Activated CD4-positive, alpha-beta T cell treated with anti-CD3 and anti-CD28 coated beads, Interleukin-2, amount 10 ng/mL, durations not matched to agents 7 days and 5 days (primary cell): ENCODE measurements at places on chromosomes 4 and X. TPM values are rescaled to one million over a fixed set of nuclear protein-coding genes. Genes with fewer than 3 reads are reported as not detected.
A peak's percentile ranks its signal among the peaks of the same experiment; 100 is the strongest.

DNA sequence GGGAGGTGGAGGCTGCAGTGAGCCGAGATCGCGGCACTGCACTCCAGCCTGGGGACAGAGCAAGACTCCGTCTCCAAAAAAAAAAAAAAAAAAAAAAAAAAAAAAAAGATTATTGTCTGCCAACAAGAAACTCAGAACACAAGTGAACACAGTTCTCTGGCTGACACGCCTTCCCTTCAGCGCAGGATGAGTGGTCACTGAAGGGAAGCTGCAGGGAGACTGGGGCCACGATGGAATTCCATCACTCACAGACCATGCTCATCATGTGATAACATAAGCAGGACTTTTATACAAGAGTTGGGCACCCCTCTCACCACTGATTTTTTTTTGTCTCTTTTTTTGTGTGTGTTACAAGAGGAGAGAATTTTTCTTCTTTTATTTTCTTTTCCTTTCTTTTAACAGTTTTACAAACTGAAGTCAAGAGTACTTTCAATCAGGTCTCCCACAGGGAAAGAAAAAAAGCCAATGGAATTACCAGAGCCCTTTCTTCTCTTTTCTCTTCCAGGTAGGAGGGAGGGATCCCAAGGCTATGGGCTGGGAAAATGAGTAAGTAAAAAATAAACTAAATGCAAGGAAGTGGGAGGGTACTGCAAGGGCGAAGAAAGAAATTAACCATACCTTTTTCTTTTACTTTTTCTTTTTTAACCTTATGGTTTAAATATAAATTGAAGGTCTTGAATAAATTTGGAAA is 435.6 kb downstream of the GPM6A start:
- H3K36me3 ChIP-seq = no peaks in the 10 kb centered on the region
- H3K4me1 ChIP-seq = no peaks in the 10 kb centered on the region
- H3K27me3 ChIP-seq = no peaks in the 10 kb centered on the region
- H3K27ac ChIP-seq = no peak overlapping the region

Gene MAGEB1
- not detected for total RNA-seq

DNA sequence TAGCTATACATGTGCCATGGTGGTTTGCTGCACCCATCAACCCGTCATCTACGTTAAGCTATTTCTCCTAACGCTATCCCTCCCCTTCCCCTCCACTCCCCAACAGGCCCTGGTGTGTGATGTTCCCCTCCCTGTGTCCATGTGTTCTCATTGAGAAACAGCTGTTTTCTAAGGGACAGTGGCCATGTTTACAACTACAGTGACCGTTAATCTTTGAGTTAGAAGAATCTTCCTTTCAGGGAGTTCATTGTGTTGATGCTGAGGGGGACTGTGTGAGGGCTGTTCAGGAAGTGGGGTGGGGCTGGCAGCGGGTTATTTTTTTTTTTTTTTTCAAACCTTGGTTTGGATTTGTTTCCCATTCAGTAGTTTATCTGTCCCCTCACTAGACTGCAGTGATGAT is 179.9 kb downstream of the NHS start:
- no peak for DNase-seq
- no peaks in the 10 kb centered on the region for H3K4me1 ChIP-seq
- no peak overlapping the region for H3K4me3 ChIP-seq
- H3K27me3 ChIP-seq = no peaks in the 10 kb centered on the region
- no peaks in the 10 kb centered on the region for H3K36me3 ChIP-seq

Gene LAS1L
- 43.7 TPM for total RNA-seq

DNA sequence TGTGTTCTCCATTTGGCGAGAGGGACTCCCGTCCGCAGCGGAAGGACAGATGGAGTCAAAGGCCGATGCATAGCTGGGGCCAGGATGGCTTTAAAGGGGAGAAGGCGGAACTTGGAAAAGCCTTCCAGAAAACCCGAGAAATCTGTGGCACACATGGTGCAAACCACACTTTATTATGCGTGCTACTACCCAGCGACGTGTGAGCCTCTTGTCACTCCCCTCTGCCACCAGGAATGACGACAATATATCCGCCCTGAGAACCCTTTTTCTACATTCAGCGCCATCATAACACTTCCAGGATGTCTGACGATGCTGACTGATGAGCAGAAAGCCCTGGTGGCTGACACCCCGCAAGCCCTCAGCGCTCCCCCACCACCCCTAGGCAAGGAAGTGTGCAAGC is 689 bp upstream of the DCHS2 start:
- H3K4me3 ChIP-seq = peak overlapping the region; percentile 61
- DNase-seq = no peak
- H3K27me3 ChIP-seq = peaks cover 81% of the 10 kb centered on the region
- no peak overlapping the region for H3K27ac ChIP-seq
- peaks cover 12% of the 10 kb centered on the region for H3K4me1 ChIP-seq
- no peaks in the 10 kb centered on the region for H3K36me3 ChIP-seq

Gene STOX2
- not detected for total RNA-seq

Gene DYNLT3
- 12.7 TPM for total RNA-seq

Gene STIM2
- 56.2 TPM for total RNA-seq

DNA sequence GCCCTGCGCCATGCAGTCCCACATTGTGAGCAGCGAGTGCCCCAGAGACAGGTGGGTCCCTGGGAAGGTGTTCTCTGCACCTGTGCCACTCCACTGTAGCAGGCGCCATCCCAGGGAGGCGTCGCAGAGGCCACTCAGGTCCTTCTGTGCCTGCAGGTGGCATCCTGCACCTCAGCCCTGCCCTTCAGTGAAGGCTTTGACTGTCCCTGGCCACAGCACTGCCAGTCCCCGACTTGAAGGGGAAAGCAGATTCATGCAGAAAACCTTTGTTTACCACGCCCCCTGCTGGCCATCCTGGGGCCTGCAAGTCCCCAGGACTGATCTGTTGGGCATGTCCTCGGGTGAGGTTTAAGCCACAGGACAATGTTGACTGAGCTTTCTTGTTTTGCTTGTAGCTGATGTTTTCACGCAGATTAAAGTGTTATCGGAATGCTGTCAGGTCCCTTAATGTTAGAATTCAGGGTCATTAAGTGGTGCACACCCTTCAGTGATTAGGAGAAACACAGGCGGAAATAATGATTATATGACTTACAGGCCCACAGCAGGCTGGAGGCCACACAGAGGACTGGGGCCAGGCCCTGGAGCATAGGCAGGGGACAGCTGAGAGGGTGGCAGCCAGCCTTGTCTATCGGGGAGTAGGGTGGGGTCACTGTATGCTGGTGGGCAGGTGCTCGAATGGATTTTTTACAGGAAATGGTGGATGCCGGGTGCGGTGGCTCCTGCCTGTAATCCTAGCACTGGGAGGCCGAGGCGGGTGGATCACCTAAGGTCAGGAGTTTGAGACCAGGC is 5.0 kb downstream of the TACC3 start:
- peaks cover 81% of the 10 kb centered on the region for H3K36me3 ChIP-seq
- H3K4me1 ChIP-seq = peaks cover 71% of the 10 kb centered on the region
- H3K27ac ChIP-seq = peak overlapping the region; percentile 73
- H3K27me3 ChIP-seq = no peaks in the 10 kb centered on the region

- H3K27ac ChIP-seq = no peak overlapping the region
- no peaks in the 10 kb centered on the region for H3K36me3 ChIP-seq
- no peaks in the 10 kb centered on the region for H3K27me3 ChIP-seq
- no peak overlapping the region for H3K4me3 ChIP-seq
- no peak for DNase-seq
Measured at GRCh38 chr4:181416966-181417365, 826.2 kb upstream of the TENM3 start.

DNA sequence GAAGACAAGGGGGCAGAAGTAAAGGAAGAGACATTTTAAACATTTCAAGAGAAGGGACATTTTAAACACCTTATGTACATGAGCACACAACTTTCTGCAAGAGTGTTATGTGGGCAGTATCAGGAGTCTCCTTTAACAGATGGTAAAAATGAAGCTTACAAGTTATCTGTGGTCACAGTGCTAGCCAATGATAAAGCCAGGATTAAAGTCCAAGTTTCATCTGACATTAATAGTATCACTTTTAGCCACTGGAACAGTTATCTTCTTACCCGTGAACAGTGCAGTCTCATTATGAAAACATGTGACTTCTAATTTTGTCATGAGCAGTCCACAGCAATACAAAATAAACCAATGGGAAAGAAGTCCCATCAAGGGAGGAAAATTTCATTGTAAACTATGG is 627.9 kb upstream of the AGA start:
- H3K27ac ChIP-seq = no peak overlapping the region
- no peaks in the 10 kb centered on the region for H3K27me3 ChIP-seq
- H3K36me3 ChIP-seq = no peaks in the 10 kb centered on the region
- no peak for DNase-seq
- H3K4me3 ChIP-seq = no peak overlapping the region
